Fibroblast of skin of abdomen (primary cell): ENCODE measurements at places on chromosomes 7 and 10.

DNA sequence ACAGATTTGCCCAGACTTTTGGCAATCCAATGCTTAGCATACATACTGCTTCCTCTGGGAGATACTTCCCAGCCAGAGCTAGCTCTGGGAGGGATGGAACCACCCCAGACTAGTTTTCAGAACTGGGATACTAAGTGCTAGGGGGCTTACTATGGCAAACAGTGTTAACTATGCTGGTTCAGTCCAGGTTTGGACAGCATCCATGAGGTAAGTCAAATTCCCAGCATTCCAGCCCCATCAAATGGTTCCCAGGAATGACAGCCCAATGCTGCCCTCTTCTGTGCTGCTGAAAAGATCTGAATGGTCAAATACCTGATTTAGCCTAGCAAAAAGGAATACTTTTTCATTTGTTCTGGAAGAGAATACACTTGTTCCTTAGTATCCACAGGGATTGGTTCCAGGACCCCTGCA, 141.7 kb upstream of the CCDC6 start:
- peak; percentile 90 for DNase-seq

DNA sequence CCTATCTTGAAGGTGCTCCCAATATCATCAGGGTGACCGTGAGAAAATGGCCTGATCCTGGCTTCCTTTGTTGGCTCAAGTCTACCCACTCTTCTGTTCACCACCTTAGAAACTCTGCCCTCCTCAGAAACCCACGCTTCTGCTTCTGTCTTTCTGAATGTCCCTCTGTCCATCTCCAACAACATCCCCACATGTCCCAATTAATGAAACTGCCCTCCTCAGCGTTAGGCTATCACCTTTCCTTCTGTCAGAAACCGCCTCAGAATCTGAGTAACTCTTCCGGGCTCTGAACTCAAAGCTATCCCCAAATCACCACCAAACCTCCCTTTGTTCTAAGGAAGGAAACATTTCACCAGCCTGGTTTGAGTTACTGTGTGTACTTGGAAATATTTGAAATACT, 315.8 kb upstream of the ZNF32 start:
- no peak for DNase-seq

DNA sequence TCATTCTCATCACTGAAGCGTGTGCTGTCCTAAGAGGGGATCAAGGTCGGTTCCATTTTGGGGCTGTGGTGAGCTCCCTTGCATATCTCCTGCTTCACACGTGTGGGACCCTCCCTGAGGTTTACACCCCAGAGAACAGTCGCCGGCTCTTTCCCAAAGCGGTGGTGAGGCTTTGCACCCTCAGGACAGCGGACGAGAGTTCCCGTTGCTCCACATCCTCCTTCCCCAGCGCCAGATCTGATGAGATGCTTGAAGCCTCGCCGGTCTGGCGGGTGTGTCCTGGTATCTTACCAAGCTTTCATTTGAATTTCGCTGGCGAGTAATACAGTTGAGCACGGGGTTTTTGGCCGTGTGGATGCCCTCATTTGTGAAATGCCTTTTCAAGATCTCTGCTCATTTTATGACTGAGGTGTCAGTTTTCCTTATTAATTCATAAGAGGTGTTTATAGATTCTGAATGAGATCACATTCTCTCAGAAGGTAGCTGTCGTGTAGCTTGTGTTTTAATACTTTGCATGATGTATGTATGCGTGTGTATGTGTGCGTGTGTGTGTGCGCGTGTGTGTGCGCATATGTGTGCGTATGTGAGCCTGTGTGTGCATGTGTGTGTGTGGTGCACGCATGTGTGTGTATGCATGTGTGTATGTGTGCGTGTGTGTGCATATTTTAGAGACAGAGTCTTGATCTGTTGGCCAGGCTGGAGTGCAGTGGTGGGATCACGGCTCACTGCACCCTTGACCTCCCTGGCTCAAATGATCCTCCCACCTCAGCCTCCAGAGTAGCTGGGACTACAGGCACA, 30.7 kb downstream of the ELFN1 start:
- no peak for DNase-seq

DNA sequence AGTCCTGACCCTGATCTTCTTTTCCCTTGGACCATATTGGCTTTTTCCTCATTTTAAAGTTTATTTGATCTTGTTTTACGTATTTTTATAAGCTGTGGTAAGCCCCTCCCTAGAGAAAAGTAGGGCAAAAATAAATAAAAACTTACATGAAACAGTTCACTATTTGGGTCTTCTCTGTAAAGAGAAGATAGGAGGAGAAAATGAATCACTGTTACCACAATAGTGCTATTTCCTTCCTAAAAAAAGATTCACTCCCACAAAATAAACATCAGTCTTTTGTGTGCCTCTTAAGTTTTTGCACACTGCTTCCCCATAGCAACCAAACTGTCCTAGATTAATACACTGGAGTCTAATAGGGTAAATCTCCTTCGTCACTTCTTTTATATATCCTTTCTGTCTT, 1.4 kb upstream of the SVIL start:
- peak; percentile 51 for DNase-seq

DNA sequence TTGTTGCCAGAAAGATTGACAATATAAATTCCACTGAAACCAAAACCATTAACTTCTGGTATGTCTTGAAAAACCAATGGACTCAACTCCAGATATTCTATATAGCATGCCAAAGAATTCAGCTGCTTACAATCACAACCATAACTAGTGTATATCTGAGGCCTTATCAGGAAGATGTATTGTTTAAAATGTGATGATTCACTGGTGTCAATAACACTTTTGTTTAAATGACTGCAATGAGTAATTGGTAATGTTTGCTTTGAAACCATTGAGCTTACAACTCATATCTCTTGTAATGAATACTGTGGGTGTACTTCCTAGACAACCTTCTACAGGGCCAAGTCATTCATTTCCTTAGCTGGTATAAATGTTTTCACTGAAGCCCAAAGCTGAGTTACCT, 727.9 kb upstream of the KCND2 start:
- DNase-seq = peak; percentile 58
